ENCODE measurements at places on chromosomes 7 and 10.

DNA sequence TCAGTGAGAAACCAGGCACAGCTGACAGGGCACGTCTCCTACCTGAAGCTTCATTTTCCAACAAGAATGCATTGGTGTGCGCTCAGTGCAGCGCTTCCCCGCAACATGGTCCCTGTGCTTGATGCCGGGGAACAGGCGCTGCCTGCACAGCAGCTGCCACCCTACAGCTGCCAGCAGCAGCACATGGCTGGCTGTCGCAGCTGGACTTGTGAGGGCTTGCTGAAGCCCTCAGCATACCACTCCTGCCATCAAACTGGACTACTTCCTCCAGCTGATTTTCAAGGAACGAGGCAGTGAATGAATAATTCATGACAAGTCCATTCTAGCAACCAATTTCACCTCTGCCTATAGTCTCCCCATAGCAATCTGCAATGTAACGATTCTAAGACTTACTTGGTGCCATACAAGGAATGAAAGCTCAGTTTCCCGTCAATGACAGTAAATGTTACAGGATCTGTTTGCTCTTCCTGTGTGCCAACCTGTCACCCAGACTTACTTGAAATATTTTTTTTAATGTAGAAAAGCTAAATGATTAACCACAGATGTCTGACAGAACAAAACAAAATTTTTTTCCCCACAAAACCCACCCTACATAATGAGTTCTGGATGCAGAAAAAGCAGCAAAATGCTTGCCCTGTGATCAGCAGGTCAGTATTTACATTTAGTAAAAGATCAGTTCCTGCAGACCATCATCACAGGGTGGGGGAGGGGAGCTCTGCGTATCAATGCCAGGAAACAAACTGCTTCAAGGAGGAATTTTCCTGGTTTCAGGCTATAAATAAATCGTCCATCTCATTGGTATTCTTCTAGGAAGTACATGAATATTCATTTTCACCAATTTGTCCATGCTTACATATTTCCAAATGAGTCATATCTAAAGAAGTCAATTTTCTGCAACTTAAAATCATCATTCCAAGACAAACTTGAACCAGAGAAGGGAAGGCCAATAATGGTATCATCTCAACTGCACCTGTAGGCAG, 140.6 kb downstream of the ALOX5 start:
- no peak for DNase-seq

GRCh38 chr7:29243910-29244655, 49.5 kb downstream of the CHN2 start:
- DNase-seq, result no peak

DNA sequence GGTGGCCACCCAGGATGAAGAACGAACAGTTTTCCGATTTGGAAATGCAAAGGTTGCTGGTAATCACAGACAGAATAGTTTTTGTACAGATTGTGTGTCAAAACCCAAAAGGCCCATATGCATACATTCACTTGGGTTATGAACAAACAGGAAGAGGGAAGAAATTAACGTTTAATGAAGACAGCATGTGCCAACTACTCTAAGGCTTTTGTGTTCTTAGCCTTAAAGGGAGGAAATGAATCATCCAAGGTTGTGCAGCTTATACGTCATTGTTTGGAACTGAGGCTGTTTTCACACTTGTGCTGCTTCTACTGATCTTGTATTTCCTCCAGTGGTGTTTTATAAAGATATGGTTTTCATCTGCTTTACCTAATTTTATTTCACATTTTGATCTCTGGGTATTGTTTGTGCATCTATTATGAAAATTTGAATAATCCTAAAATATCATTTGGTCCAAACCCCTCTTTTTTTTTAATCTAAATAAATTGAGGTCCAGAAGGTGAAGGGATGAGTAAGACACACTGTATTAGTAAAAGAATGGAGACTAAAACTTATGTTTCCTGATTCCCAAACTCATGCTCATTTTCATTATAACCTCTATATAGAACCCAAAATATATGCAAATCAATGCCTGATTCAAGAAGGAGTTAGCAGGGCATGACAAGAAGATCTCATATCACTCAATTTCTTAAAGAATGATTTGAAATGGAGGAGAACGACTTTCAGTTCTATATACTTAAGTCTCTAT, 373.1 kb downstream of the THSD7A start:
- peak; percentile 78 for DNase-seq

DNA sequence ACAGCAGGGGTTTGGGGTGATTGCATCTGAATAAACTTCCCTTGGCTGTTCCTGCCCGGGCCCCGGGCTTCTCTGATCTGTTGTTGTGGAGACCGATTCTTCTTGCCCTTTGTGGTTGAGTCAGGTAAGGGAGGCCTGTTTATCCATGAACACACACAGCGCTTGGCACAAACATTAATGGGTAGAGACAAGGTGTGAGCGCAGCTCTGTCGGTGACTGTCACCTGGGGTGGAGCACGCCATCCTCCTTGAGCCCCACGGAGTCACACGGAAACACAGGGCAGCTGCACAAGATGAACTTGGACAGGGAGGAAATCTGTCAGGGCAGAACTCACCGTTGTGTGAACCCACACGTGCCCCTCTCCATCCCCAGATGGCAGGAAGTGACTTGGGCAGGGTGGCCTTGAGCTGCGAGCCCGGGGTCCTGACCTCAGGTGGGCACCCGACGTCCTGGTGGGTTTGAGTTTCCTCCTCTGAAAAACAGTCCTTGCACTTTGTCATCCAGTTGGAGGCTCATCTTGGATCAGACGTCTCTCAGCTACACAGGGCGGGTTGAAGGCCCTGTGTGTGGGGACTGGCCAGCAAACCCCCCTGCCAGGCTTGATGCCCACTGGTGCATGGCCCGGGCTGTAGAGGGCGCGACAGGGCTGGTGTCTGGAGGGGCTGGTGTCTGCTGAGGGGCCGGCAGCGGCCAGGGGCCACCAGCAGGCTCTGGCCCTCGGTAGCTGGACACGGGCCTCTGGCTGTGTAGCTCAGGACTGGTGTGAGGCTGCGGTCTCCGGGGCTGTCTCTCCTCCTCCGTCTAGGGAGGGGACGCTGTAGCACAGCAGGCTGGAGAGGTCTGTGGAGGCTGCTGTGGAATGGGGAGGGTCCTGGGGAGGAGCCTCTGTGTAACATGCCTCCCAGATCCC, 24.2 kb upstream of the SHH start:
- DNase-seq, result no peak

DNA sequence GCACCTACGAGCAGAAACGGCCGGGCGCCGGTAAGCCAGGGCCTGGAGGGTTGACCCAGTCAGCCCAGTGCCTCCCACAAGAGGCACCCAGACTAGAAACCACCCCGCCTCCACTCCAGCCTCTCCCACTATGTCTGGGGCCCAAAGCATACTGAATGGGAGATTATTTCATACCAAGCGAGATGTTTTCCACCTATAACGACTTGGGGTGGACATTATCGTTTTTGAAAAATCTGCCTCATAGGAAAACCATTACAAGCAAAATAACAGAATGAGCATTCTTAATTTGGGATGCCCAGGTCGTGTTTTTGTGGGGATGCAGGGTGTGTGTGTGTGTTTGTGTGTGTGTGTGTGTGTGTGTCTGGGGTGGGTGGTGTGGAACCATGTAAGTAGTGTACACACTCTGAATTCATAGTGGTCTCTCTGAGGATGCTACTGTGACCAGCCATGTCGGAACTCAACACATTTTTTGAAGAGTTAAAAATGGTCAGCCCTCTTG, 1.6 kb downstream of the HOXA6 start:
- no peak for DNase-seq

DNA sequence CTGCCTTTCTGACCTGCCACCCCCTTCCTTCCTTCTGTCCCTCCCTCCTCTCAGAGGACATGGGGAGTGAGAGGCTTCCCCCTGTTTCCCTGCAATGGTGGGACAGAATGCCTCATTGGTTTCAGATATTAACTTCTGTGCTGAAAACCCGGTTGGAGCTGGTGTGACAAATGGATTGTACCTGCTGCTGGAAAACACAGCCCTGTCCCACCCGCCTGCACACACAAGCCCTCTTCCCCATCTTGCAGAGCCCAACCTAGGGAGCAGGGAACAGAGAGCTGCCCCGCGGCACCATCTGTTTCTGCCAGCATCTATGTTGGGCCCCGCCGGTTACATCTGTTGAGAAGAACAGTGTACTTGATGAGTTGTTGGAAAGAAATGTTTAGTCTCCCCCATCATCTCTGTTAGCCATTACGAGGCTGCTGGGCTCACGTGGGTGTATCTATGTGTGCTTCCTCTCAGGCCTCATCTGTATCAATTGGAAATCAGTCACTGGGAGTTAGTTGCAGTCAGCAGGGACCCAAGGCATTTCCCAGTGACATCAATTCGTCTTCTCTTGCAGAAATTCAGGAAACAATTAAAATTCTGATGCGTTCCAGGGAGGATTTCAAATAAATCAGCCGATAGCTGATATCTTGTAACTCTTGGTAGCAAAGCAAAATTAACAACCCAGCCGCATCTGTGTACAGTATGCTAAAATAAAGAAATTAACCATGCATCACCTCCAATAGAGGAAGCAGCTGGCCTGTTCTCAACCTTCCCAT, 725.6 kb upstream of the GALNT17 start:
- no peak for DNase-seq

DNA sequence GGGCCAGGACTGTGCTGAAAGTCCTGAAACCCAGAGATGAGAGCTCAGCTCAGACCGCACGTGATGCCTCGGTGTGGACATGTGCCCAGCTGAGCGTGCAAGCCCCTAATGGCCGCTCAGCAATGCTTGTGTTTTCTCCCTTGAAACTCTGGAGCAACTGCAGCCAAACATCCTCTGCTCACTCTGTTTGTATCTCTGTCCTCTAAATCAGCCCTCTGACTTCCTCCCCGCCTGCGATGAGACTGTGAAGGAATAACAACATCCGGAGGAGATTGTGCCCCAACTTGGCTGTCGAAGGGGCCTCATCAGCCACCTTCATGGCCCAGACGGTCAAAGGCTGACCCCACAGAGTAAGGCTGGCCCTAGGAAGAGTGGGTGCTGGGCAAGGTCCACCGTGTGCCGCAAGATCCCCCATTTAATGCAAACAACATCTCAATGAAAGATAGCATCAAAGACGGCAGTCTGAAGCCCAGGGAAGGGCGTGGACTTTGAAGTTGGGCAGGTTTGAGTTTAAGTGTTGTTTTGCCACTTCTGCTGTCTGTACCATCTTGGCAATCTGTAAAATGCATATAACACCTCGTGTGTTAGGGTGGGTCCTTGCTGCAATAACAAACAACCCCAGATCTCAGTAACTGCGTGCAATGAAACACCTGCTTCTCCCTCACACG, 39.9 kb downstream of the CALML3 start:
- no peak for DNase-seq

DNA sequence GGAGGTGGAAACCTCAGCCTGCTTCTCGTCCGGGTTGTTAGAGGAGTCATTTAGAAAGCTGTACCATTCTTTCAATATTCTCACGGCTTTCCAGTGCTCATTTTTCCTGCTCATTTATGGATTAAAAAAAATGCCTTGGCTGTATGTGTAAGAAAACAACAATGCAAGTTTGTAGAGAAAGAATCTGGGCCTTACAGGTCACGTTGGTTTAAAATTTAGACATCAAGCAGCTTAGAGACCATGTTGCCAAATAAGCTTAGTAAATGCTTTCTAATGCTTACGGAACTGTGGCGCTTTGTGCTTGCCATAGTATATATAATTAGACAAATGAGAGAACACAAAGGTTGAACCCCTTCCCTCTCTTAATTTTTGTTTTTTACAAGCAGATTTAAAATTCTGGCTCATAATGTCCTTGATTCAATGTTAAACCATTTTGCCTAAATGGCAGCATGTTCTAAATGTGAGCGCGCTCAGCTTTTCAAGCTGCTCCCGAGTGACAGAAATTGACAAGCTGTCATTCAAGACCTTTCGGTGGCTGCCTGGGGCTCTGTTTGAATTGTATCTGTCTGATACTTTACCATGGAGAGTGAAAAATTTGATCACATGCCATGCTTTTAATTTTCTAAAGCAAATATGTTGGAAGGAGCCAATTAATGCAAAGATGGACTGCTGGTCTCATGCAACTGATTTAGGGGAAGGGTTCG, 1.1 kb downstream of the ARMS2 start:
- no peak for DNase-seq

DNA sequence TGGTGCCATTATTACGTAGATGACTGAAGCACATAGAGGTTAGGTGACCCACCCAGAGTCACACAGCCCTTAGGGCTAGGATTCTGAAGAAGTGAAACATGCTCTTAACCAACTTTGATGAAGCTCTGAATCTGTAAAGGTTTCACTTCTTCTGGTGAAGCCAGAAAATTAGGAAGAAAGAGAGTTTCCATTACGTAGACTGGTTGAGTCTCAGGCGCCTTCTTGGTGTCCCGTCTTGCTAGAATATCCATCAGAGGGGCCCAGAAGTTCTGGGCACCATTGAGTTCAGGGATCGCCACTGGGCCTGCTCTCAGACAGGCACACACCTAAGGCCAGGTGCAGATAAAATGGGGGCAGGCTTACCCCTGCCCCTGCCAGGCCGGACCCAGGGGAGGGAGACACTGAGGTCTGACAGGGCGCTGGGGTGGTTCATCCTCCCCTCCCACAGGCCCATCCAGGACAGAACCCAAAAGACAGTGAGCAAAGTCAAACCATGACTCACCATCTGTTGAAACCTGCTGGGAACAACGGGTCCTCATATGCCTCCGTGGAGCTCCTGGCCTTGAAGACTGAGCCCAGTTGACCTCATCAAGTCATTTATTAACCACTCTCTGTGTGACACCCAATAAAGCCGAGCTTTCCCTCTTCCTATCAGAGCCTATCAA, 33.2 kb downstream of the DRGX start:
- DNase-seq, result peak; percentile 31

- DNase-seq, result no peak
Observed at GRCh38 chr10:86260564-86260963, 106.0 kb downstream of the GRID1 start.

DNA sequence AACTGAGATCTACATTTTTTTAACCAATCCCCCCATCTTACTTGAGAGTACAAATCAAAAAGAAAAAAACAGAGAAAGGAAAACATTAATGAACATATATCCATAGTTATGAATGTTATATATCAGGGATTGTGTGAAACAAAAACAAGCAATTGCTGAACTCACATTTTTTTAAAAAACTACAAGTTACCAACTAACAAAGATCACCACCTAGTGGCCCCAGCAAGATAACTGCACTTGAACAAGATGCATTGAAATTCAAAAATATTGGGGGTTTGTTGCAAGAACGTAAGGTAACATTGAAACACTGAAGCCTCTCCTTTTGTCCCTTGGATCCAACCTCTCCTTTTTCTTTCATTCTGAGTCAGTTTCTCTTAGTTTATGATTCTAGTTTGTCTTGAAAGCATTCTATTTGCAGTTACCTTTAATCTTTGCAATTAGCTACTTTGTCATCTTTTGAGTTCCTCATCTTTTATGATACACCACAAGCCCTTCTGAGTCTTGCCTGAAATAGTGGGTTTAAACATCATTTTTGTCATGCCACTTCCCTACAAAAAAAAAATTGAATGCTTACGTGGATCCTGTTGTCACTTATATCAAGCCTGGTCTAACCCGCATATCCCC, 87.3 kb upstream of the TES start:
- DNase-seq, result peak; percentile 32

Measured in epithelial cell of proximal tubule (primary cell).